A549 (cell line): ENCODE measurements at places on chromosomes 2 and 18.

DNA sequence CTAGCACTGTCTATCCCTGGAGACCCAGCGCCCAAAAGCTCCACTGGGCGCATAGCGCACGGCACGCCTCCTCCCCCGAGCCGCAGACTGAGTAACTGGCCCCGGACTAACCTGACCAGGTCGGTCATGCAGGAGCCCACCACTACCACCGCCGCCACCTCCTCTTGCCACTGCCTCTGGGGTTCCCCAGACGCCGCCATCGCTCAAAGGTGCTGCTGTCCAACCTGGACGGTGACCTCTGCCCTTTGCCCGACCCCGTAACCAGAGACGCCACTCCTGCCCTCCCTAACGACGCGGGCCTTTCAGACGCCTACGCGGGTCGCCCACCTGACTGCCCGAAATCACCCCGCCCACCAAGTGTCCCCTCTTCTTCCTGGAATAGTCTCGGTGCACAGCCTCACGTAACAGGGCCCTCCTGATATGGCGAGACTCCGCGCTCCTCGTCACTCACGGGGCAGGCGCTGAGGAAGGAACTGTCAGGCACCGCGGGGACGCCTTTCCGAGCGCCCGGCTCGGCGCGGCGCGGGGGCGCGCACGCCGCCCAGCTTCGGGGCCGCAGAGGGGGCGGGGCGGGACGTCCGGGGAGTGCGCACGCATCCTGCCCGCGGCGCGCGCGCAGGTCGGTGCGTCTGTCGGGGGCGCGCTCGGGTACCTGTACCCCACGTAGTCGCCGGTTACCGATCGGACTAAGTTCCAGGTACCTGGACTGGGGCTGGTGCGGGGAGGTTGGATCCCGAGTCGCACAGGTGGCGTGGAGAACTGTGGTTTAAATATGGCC lies at the start of the genes BABAM2 and RBKS:
Gene BABAM2, plus strand, starts transcription at position 584 of the 778 bp plus-strand sequence. CDS start 3,828 bp downstream, outside the sequence.
Gene RBKS, minus strand, starts transcription at position 242 of the 778 bp plus-strand sequence. Its CDS starts 42 bp downstream, at position 200.
- DNase-seq = peak; percentile 88

- no peak for DNase-seq
Measured at GRCh38 chr2:147463881-147464520, 380.8 kb upstream of the ACVR2A start.

DNA sequence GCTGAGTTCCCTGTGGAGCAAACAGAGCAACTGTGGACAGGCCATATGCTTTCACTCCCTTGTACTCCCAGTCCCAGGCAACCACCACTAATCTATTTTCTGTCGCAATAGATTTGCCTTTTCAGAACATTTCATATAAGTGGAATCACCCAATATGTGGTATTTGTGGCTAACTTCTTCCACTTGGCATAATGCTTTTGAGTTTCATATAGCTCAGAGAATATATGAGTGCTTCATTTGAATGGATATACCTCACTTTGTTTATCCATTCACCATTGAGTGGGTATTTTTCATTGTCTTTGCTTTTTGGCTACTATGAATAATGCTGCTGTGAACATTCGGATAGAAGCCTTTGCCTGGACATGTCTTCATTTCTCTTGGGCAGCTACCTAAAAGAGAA lies 151.9 kb downstream of the CERS6 start:
- DNase-seq = no peak

GRCh38 chr18:76791106-76791505 lies 31.3 kb upstream of the ZNF236 start:
- no peak for DNase-seq
